ENCODE measurements at places on chromosomes 1 and 21.

GRCh38 chr1:236759252-236759859, 35.7 kb upstream of the MTR start:
- no peak for DNase-seq

GRCh38 chr1:161973924-161974845, 49.5 kb downstream of the OLFML2B start:
- no peak for DNase-seq

DNA sequence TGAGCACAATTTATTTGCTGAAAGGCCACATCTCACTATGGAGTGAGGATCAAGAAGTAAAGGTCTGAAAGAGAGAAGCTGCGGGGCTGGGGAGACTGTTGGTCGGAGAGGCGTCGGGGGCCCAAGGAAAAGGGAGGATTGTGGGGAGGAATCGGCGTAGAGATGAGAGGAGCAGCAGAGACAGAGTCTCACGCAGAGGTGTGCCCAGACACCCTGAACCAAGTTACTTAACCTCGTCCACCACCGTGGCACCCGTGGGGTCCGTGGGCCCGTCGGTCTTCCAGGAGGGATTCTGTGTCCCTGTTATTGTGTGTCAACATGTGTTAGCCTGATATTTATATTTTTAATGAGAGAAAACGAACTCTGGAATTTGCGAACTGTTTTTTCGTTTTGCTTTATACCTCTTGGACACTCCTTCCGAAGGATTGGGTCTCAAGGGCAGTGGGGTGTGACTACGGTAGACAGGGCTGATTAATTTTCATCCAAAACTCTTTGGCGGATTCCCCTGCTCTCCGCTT, 3.8 kb upstream of the NBPF1 start:
- peak; percentile 17 for DNase-seq

- DNase-seq: no peak
These were observed 68.2 kb downstream of the RNF187 start for GRCh38 chr1:228555074-228555994.

- DNase-seq: no peak
These were observed 187.2 kb downstream of the TOMM20 start for GRCh38 chr1:234941321-234942011.
